T-helper 17 cell (primary cell): ENCODE measurements at places on chromosomes 2 and 18. TPM values are rescaled to one million over a fixed set of nuclear protein-coding genes. Genes with fewer than 3 reads are reported as not detected.

DNA sequence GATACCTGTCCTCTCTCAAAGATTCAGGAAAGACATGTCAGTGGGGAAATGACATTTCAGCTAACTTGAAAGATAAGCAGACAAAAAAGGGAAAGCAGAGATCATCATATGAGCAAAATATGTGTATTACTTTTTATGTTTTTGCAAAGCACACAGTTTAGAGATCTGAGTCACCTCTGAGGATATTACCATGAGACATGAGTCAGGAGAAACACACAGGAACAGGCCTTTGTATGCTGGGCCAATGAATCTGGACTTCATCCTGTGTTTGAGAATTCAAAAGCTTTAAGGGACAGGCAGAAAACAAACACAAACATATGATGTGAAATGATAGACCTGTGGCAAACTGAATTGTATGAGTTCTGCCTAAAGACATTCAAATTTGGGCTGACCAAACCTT lies 306.0 kb upstream of the EPC2 start:
- no peak overlapping the region for H3K4me3 ChIP-seq
- peaks cover 13% of the 10 kb centered on the region for H3K36me3 ChIP-seq
- no peaks in the 10 kb centered on the region for H3K4me1 ChIP-seq
- no peak for DNase-seq
- H3K27ac ChIP-seq, result no peak overlapping the region

- H3K27ac ChIP-seq, result no peak overlapping the region
- no peaks in the 10 kb centered on the region for H3K36me3 ChIP-seq
- H3K27me3 ChIP-seq, result no peaks in the 10 kb centered on the region
- peaks cover 5% of the 10 kb centered on the region for H3K4me1 ChIP-seq
- DNase-seq, result no peak
Observed at GRCh38 chr2:237452861-237453260, 34.2 kb upstream of the MLPH start.

DNA sequence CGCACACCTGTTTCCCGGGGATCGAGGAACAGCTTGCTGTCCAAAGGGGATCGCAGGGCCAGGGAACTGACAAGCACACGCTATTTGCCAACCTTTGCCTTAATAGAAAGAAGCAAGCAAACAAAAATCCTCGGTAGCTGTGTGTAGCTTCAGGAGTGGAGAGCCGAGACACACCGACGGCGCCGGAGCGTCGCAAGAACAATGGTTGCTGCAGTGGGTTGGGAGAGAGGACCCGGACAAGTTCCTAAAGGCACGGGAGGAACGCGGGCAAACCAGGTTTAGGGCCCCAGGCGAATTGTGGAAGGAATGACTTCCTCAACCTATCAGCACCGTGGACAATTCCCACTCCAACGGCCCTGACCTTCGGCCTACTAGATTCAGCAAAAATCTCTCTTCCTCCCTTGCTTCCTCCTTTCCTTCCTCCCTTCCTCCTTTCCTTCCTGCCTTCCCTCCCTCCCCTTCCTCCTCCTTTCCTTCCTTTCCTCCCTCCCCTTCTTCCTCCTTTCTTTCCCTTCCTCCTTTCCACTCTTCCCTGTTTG lies 4.9 kb upstream of the NEUROD1 start:
- H3K4me3 ChIP-seq, result no peak overlapping the region
- H3K36me3 ChIP-seq, result peaks cover 7% of the 10 kb centered on the region
- H3K27me3 ChIP-seq, result peaks cover 87% of the 10 kb centered on the region
- peaks cover 23% of the 10 kb centered on the region for H3K4me1 ChIP-seq
- H3K27ac ChIP-seq, result no peak overlapping the region
- DNase-seq, result no peak

The DHRS9 gene
- total RNA-seq, result not detected

The IKZF2 gene
- total RNA-seq, result 23.9 TPM

The DSG1 gene
- not detected for total RNA-seq

The ERBB4 gene
- total RNA-seq, result not detected
